ENCODE measurements at places on chromosomes 4 and X.

- DNase-seq: no peak
Measured at GRCh38 chr4:53775381-53775780, 184.1 kb upstream of the LNX1 start.

- peak; percentile 71 for DNase-seq
Measured at GRCh38 chr4:98657531-98658286, 702 bp downstream of the TSPAN5 start.

DNA sequence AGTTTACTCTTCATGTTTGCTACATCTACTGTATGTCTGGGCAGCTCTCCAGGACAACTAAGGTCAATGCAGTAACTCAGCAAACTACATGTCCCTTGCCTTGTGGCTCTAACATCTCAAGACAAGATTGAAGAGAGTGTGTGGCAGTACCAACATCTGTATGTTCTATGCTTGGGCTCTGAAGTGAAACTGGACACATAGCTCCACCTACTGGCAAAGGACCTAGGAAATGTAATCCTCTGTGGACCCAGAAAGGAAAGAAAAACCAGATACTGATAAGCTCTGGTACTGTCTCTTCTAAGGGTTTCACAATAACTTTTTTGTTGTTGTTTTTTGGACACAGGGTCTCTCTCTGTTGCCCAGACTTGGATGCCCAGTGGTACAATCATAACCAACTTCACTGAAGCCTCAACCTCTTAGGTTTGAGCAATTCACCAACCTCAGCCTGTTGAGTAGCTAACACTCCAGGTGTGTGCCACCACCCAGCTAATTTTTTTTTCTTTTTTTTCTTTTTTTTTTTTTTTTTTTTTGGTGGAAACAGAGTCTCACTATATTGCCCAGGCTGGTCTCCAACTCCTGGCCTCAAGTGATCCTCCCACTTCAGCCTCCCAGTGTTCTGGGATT is 64.1 kb downstream of the QDPR start:
- DNase-seq: peak; percentile 71

GRCh38 chr4:37864786-37865185 is 26.1 kb upstream of the TBC1D1 start:
- no peak for DNase-seq

GRCh38 chrX:43656005-43656494 is at the start of gene MAOA:
MAOA (plus strand) TSS chrX:43656299; CDS start chrX:43656342, 43 bp downstream.
- DNase-seq: peak; percentile 53
